ENCODE measurements at places on chromosomes 13 and 19.

DNA sequence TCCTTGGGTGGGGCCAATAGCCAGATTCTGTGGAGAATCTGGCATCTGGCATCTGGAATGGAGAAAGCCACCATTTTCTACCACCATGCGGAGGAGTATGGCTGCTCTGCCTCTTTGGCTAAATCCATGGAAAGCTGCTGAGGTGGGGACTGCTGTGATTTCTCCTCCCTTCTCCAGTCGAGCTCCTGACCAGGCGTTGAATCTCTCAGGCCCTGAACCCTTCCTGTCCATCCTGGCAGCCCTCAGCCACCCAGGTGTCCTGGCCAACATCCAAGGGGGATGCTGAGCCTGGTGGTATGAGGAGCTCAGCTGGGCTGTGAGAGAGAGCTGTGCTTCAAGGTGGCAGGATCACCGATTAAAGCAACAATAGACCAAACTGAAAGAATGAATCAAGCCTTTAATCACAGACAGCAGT, 17.4 kb upstream of the SIGLEC6 start:
- no peak for DNase-seq

DNA sequence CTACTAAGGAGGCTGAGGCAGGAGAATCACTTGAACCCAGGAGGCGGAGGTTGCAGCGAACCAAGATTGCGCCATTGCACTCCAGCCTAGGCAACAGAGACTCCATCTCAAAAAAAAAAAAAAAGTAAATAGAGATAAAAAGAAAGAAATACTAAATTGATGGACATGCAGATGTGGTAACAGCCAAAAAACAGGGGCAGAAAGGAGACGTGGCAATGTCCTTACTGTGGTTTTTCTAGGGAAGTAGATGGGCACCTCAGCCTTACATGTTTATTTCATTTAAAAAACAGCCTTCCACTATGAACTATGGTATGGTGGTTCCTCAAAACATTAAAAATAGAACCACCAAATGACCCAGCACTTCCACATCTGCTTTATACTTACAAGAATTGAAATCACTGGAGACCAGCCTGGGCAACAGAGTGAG, 6.5 kb upstream of the EIF3G start:
- DNase-seq: no peak

GRCh38 chr19:5803752-5804515, 933 bp upstream of the NRTN start:
- DNase-seq: peak; percentile 89

- DNase-seq: no peak
Observed at GRCh38 chr13:65746406-65746921, 1483.7 kb downstream of the PCDH9 start.

- no peak for DNase-seq
Observed at GRCh38 chr13:41648314-41648935, 191.1 kb downstream of the RGCC start.

DNA sequence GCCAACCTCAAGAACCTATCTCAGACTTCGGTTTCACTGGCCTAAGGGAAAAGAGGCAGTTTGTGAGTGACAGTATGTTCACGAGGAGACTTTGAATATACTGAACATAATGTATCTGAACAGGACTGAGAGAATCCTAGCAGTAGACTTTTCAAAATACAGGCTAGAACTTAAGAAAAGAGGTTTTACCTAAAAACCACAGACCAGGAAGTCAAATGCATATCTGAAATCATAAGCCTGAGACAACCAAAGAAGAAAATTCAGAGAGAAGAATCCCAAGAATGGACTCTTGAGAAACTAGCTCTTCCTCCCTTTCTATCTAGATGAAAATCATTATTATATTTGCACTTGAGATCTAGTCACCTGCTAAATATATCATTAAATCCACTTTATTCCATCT, 17.6 kb downstream of the MYCBP2 start:
- DNase-seq: no peak

DNA sequence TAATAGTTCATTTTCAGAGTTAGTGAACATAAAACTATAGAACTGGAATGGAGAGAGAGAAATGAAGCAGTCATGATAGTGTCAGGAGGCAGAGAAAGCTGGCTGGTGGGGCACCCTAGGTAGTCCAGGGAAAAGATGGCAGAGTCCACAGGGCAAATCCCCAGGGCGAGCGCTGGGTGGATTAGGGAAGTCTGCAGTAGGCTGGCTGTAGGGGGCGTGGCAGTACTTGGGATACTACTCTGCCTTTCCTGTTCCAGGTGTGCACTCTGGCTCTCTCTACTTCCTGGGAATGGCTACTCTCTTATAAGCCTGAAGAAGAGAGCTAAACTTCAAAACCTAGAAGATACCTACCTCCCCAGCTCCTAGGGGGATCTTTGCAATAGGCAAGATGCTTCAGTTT, 232.9 kb upstream of the SLC10A2 start:
- DNase-seq: no peak

DNA sequence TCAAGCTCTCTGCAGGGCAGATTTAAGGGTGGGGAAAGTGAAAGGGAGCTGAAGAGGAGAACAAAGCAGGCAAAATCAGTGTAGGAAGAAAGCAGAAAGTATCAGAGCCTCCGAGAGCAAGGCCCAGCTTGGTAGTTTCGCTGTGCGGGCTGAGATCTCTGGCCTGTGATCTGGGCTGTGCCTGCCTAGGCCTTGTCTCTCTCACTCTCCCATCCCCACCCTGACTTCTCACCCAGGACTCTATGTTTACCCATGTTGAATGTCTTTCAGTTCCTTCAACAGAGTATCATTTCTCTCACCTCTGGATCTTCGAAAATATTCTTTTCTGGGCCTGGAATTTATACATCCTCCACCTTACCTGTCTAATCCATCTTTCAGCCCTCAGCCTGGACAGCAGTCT, 391.3 kb downstream of the FOXO1 start:
- DNase-seq: no peak

- DNase-seq: no peak
Observed at GRCh38 chr13:113764793-113765563, 6.0 kb downstream of the TMEM255B start.

- DNase-seq: no peak
Observed at GRCh38 chr13:111248822-111249221, 71.6 kb upstream of the TEX29 start.

GRCh38 chr13:28636069-28636468, 22.9 kb upstream of the POMP start:
- DNase-seq: no peak

DNA sequence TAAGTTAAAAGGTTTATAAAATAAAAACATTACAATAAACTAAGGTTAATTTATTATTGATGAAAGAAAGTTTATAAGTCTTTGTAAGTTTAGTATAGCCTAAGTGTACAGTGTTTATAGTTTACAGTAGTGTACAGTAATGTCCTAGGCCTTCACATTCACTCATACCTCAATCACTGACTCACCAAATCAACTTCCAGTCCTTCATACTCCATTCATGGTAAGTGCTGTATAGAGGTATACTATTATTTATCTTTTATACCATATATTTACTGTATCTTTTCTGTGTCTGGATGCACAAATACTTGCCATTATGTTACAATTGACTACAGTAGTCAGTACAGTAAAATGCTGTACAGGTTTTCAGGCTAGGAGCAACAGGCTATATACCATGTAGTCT, 490.0 kb downstream of the GPC6 start:
- DNase-seq: no peak

DNA sequence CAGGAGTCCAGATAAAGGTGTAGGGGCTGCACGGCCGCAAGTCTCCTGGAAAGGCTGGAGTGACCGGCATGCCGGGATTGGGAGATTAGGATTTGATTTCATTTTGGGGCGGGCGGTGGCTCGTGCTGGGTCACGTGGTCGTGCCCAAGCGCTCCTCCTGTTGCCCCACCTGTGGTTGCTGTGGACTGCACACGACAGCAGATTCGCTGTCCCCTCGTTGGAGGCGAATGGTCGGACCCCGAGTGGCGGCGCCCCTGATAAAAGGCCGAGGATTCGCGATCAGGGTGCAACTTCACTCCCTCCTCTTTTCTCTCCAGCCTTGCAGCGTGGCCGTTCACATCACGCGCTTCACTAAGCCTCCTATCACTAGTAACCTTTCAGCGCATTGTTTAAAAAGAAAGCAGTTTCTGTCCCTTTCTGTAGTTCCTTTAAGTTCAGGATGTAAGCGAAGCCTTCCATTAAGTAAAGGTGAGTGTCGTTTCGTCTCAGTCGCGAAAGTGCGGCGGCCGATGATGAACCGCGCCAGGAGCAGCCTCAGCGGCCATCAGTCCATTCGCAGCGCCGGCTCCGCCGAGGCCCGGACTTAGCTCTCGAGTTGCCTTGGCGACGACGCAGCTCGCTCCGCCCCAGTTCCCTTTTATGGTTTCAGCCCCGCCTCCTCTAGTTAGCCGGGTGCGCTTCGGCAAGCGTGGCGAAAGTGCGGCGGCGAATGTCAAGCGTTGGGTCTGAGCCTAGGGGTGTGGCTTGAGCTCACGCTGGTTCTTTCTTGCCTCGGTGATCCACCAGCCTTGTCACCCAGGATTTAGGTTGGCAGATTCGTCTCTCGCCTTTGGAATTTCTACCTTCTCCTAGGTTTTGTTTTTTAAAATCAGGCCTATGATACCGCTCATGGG, 1.7 kb upstream of the PPP1R37 start:
- DNase-seq: peak; percentile 98

DNA sequence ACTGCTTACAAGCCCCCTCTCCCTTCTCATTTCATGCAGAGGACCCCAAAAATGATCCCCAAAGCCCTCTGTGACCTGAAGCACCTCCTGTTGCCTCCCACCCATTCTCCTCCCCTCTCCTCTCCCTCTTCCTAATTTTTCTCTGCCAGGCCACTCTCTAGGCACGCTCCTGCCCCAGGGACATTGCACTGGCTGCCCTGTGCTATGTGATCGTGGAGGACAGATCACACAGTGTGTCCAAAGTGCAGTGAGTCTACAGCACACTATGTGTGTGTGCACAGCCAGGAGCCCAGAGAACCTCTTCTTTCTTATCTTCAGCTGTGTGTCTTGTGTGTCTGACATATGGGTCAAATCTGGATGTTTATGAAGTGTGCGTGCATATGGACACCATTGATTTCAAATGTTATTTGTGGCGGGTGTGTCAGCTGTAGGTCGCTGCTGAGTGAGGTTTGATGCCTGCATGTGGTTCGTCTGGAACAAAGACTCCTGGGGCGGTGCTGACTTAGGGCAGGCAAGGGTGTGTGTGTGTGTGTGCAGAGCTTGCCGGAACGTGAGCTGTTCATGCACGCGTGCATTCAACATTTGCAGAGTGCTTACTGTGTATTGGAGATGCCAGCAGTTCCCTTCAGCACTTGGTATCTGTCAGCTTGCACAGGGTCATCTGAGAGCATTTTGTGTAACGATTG, 2.1 kb upstream of the KLHL26 start:
- DNase-seq: no peak
